Omental fat pad (tissue), 4 donors: ENCODE measurements at places on chromosomes 11 and 22.

DNA sequence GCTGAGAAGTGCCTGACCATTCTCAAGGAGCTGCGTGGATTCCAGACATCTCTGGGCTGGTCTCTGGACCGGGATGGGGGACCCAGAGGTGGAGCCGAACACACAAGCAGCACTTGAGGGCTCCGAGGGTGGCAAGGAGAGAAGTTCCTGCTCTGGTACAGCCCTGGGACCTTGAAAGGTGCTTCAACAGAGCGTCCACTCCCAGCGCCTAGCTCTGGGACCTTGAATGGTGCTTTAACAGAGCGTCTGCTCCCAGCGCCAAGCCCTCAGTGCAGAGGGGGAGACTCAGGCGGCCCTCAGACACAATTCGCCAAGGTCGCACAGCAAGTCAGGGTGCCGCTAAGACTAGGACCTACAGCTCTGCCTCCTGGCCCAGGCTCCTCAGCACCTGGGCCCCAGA, 10.6 kb upstream of the NPAS4 start:
- DNase-seq: no peak

- no peak for DNase-seq
Observed at GRCh38 chr11:34454308-34455032, 15.7 kb downstream of the CAT start.

- DNase-seq: no peak
Observed at GRCh38 chr22:17912945-17913721, 111.2 kb downstream of the MICAL3 start.

GRCh38 chr11:11871991-11872401, 30.2 kb downstream of the USP47 start:
- DNase-seq: no peak

GRCh38 chr11:65204646-65205601, 23.2 kb downstream of the CAPN1 start:
- DNase-seq: no peak

GRCh38 chr11:60987577-60988277, 16.2 kb downstream of the CD6 start:
- DNase-seq: no peak

DNA sequence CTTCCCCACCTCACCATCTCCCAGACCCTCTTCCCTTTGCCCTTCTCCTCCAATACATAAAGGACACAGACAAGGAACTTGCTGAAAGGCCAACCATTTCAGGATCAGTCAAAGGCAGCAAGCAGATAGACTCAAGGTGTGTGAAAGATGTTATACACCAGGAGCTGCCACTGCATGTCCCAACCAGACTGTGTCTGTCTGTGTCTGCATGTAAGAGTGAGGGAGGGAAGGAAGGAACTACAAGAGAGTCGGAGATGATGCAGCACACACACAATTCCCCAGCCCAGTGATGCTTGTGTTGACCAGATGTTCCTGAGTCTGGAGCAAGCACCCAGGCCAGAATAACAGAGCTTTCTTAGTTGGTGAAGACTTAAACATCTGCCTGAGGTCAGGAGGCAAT, 58.2 kb downstream of the TIMP3 start:
- DNase-seq: no peak

- DNase-seq: no peak
Observed at GRCh38 chr11:67374571-67375281, 1.3 kb upstream of the CLCF1 start.

GRCh38 chr11:12893787-12894672, 115.1 kb upstream of the RASSF10 start:
- DNase-seq: peak; percentile 58

- DNase-seq: no peak
Observed at GRCh38 chr22:20039683-20040325, 18.9 kb downstream of the TANGO2 start.

DNA sequence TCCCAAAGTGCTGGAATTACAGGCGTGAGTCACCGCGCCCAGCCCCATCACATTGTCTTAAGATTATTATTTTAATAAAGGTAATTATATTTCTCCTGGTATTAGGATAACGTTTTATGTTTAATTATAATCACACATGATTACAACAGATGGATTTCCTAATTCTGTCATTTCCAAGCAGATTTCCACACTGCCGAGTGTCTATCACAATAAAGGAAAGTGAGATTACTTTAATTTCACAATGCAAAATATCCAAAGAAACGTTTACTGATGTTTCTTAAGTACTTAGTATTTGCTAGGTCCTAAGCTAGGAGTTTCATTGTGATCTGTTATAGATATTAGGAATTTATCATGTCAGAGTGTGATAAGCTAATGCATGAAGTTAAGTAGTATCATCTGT, 203.5 kb upstream of the CTSC start:
- no peak for DNase-seq

- DNase-seq: no peak
Observed at GRCh38 chr11:8652140-8652539, 30.3 kb downstream of the TRIM66 start.

GRCh38 chr11:86245369-86246292, 1.1 kb downstream of the EED start:
- no peak for DNase-seq

DNA sequence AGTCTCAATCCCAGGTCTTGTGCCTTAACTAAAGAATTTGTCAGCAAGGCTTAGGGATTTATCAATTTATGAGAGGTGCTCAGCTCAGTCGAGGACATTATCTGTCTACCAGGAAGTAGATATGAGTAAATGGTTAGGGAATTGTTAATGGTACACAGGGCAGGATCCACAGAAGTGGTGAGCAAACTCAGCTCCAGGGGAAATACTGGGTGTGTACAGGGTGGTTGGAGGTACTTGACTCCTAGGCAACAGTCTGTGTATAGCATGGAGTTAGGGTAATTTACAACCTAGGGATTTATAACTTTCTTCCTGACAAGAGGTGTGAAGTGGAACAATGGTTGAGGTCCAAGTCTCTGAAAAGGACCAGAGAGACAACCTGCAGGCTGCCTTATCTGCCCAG, 123.4 kb upstream of the OR9Q1 start:
- no peak for DNase-seq

GRCh38 chr11:24819006-24819405, 322.2 kb downstream of the LUZP2 start:
- DNase-seq: no peak

GRCh38 chr22:20776624-20777405, 2.9 kb downstream of the SERPIND1 start:
- DNase-seq: no peak

DNA sequence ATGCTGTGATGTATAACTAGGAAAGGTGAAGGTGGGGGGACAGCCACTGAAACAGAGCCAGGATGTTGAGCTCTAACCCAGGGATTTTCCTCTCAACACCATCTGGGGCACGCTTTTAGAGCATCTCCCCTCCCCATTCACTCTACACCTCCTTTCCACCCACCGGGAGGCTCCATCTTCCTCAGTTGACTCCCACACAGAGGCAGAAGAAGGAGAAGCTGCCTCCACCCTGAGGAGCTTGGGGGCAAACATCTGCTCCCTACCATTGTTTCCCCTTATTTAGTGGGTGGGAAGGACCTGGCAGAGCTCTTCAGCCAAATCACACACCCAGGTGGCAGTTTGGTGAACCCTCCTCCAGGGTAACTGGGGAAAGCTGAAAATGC, 50.0 kb upstream of the ADA2 start:
- no peak for DNase-seq

DNA sequence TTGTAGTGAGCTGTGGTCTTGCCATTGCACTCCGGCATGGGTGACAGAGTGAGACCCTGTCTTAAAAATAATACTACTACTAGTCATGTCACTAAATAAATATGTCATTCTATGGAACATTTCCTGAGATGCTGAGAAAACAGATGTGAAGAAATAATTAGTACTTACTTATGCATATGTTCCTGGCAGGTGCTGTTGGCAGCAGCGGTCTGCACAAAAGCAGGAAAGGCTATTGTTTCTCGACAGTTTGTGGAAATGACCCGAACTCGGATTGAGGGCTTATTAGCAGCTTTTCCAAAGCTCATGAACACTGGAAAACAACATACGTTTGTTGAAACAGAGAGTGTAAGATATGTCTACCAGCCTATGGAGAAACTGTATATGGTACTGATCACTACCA, 8.8 kb downstream of the ARCN1 start:
- no peak for DNase-seq

DNA sequence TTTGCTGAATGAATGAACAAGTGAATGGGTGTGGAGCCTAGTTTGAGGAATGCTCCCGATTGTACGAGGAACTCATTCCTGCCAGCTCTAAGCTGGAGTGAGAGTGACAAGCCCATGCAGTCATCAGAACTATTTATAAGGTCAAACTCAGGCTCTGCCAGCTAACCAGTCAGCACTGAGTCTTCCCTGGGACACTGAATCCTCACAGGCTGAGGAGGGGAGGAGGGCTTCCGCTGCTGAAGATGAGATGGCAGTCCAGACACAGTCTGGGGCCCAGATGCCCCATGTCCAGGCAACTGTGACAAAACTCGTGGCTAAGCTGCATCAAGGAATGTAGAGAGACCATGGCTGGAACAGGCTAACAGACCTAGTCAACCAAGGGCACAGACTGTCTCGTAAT, 4.0 kb downstream of the LRP4 start:
- DNase-seq: no peak

GRCh38 chr11:18063862-18064434, 17.9 kb upstream of the TPH1 start:
- no peak for DNase-seq

GRCh38 chr11:128685402-128686020, 8.4 kb upstream of the FLI1 start:
- no peak for DNase-seq

DNA sequence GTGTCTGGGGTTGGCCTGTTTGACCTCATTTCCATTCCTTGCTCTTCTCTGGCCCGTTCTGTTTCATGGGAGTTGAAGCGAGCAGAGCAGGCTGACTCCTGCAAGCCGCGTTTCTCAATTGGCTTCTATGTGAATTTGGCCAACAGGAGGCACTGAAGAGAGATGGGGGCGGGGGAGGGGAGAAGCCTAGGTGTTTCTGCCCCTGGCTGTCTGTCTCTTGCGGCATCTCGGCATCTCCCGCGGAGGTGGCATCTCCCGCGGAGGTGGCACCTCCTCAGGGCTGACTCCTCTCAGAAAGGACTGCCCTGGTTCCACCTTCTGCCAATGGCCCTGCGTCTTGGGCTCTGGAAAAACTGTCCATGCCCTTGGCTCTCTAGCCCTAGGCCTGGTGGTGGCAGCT, 125.6 kb upstream of the CSNK2A3 start:
- no peak for DNase-seq

DNA sequence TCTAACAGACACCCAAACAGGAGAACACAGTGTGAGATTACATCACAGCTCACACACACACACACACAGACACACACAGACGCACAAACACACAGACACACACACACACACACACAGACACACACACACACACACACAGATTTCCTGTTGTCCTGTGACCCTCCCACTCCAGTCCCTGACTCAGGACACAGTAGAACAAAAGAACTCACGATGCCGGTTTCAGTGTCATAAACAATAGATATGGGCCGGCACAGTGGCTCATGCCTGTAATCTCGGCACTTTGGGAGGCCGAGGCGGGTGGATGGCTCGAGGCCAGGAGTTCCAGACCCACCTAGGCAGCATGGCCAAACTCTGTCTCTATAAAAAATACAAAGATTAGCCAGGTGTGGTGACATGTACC, 13.8 kb upstream of the KAT5 start:
- no peak for DNase-seq

DNA sequence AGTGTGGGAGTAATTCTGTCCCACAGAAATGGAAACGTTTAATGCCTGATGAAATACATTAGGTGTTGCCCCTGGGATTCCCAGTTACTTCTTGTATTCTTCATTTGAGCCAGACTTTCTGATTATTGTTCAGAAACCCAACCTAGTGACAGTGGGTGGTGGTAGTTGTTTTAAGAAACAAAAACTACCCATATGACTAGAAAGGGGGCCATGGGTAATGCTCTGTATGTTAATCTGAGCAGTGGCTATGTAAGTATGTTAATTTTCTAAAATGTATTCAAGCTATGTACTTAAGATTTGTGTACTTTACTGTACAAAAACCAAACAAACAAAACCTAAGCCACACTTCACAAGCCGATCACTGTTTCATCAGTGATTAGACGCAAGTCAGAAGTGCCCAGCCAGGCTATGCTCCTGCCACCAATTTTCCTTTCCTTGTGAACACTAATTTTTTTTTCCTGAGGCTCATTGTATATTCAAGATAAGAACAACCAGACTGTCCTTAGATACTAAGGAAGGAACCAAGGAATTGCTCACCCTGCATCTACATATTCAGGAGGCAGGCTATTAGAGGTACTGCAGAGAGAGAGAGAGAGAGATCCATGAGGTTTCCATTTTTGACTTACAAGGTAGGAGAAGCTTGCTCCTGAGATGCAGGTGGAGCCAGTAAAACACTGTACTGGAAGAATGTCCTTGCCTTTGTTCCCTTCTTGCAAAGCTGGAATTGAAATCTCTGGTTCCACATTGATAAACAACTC, 122.7 kb downstream of the DBX1 start:
- no peak for DNase-seq

- no peak for DNase-seq
Observed at GRCh38 chr11:704781-705645, 1.0 kb upstream of the EPS8L2 start.

- no peak for DNase-seq
Observed at GRCh38 chr11:79864882-79865281, 424.1 kb upstream of the TENM4 start.
